ENCODE measurements at places on chromosomes 11 and 22.

DNA sequence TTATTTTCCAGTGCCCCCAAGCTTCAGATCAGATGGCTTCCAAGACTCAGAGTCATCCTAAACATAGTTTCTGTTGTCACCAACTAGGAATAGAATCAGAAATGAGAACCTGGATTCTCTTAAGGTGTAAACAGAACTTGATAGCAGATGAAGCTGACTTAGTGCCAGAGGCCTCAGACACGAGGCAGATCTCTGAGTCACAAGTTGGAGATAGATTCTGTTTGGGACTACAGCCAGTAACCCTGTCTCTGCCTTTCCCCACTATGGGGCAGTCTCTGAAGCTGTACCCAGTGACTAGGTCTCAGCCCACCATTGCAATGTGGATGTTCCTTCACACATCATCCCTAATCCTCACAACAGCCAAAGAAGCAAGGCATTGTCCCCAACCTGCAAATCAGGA is 25.4 kb downstream of the NEU3 start:
- no peak for DNase-seq

DNA sequence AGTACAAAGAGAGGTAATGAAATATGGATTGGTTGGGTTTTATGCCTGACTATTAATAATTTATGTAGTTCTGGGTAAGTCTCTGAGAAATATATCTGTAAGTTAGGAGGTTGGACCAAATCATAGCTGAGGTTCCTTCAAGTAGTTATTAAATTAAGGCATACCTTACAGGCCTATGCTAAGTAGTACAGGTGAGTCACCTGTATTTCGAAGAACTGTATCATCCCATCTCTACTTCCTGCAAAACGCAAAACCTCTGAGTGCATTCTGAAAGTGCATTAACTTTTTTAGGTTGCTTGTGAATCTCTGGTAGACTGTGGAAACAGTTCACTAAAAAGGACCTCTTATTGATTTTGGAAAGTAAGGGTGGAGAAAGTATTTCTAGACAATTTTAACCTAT is 37.1 kb downstream of the APOL5 start:
- no peak for DNase-seq

DNA sequence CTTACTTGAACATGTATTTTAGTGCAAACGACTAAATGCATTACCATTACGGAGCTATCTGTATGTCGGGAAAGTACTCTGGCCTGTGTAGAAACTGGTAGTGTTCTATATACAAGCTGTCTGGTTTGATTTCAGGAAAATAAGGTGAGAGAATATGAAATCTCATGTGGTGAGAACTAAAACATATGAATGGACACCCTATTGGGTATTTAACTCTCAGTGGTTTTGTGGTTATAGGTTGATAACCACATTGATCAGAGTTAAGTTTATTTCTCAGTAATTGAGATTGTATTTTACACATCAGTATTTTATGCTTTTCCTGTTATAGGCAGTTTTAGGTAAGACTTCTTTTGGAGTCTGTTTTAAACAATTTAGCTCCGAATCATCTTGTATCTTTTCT is 10.4 kb downstream of the ANO5 start:
- no peak for DNase-seq

GRCh38 chr11:78337554-78337924 is 80.1 kb downstream of the GAB2 start:
- no peak for DNase-seq

- DNase-seq = no peak
Measured at GRCh38 chr11:110094298-110095285, 1.4 kb downstream of the ZC3H12C start.

- DNase-seq = no peak
Measured at GRCh38 chr11:114167771-114168448, 108.4 kb downstream of the ZBTB16 start.

- no peak for DNase-seq
Measured at GRCh38 chr11:35810045-35810645, 133.7 kb upstream of the LDLRAD3 start.

DNA sequence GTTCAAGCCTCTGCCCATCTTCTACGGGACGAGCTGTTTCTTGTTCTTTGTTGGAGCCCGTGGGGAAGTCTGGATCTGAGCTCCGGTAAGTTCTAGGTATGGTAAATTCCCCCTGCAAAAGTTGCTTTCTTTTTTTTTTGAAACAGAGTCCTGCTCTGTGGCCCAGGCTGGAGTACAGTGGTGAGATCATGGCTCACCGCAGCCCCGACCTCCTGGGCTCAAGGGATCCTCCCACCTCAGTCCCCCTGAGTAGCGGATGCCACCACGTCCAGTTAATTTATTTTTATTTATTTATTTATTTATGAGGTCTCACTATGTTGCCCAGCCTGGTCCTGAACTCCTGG is 35.5 kb upstream of the MOB2 start:
- no peak for DNase-seq

DNA sequence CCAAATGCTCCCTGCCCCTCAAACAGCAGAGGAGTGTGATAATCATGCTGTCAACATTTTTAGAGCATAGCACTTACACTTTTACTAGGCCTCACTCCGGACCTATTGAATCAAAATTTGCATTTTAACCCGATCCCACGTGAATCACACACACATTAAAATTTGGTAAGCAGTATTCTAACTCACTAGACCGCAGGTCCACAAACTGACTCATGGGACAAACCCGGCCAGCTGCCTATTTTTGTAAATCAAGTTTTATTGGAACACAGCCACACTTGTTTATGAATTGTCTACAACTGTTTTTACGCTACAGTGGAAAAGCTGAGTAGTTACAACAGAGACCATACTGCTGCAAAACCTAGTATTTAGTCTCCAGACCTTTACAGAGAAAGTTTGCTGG is 43.3 kb downstream of the SNX19 start:
- no peak for DNase-seq

DNA sequence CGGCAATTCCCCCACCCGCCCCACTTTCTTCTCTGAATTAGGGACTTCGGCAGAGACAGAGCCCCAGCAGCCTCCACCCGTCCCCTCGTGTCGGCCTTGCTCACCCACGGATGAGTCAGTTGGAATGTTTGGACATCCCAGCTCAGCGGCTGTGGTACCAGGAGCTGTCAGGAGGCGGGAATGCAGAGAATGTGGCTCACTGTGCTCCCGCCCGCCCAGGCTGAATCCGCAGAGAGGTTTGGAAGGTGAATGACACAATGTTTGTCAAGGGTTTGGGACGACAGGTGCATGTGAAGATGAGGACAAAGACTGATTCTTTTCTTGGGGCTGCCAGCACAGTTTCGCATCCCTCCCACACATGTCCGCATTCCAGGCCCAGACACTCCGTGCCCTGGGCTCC is 39.6 kb downstream of the LIF start:
- no peak for DNase-seq

GRCh38 chr11:15897211-15897960 is 459.0 kb downstream of the SOX6 start:
- DNase-seq = no peak

DNA sequence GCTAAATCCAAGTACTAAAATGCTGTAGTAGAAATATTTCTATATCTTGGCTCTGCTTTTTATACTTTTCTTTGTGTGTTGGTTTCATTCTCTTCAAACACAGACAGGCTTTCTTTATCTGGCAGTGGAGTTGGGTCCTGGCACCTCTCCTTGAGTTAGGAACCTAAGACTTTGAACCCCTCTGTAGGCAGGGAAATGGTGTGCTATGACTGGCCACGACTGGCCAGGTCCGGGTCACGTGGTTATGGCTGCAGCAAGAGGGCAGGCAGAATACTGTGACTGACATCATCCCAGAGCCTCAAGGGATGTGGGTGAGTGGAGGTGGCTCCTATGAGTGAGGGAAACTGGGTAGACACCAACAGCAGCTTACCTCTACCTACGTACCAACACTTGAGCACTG is 42.0 kb downstream of the APIP start:
- no peak for DNase-seq

DNA sequence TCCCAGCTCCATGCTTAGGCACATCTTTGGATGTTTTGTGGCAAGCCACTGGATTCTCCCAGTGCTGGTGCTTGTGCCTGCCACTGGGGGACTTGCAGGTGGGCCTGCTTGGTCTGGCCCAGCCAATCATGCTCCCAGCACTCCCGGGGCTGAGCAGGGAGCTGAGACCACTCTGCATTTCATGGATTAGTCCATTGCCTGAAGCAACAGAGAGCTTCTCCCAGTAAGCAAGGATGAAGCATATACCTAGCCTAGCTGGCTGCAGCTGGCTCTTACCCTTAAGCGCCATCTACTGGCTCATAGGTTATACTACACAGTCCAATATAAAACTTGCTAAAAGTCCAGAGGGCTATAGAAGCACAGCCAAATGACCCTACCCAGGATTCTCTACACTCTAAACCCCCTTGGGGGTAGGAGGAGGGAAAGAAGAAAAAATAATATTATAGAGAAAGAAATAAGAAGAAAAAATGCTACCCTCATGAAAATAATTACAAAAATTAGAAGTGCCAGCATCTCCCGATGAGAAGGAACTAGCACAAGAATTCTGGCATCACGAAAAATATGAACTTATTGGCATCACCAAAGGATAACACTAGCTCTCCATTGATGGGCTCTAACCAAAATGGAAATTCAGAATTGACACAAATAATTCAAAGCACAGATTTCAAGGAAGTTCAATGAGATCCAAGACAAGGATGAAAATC is 275.3 kb downstream of the C11orf87 start:
- no peak for DNase-seq

DNA sequence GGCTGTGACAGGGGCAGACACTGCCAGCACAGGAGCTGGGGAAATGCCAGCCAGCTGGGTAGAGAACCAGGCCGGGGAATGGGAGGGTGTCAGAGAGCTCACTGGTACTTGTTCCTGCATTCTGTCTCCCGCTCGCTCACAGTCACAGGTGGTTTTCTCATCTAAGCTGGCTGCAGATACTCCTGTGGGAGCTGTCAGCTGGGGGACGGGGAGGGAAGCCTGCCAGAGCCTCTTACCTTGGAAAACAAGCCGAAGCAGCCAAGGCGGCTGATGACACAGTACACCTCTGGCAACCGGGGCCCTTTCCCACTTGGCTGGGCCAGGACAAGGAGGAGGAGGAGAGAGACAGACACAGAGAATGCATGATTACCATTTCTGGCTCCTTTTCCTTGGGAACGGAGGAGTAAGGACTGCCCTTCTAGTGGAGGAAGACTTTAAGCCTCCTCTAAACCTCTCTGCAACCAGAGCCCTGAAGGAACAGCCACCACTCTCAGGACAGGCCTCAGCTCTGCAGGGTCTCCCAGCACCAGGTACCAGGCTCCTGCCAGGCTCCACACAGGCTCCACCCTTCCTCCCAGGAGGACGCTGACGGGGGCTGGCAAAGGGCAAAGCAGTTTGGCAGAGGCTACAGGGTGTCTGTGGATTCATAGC is 25.1 kb downstream of the RPL27A start:
- DNase-seq = no peak

- DNase-seq = peak; percentile 11
Measured at GRCh38 chr11:14518820-14519219, 1.4 kb downstream of the PSMA1 start.

- DNase-seq = no peak
Measured at GRCh38 chr11:123976770-123977560, 616 bp downstream of the OR10S1 start.

GRCh38 chr11:36237391-36237790 is 51.8 kb downstream of the COMMD9 start:
- DNase-seq = no peak

- no peak for DNase-seq
Measured at GRCh38 chr11:111530091-111530490, 10.4 kb upstream of the LAYN start.

- no peak for DNase-seq
Measured at GRCh38 chr11:68216171-68216938, 3.3 kb upstream of the KMT5B start.

- DNase-seq = no peak
Measured at GRCh38 chr11:16047073-16047472, 309.3 kb downstream of the SOX6 start.

DNA sequence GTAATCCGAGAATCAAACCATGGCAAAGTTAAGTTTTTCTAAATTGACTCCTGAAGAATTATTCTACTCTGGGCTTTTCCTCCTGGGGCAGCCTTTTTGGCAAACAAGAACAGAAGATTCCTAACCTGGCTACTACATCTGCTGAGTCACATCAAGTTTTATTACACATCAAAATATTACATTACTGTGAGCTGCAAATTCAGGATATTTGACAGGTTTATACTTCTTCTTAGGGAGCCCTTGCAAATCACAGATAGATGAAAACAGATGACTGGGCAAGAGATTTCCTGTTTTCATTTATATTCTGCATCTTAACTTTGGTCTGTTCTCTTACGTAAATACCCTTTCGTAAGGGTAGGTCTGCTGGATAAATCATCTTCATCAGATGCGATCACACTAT is 23.6 kb downstream of the XRRA1 start:
- DNase-seq = no peak

GRCh38 chr11:100536979-100537378 is 150.1 kb upstream of the ARHGAP42 start:
- no peak for DNase-seq

DNA sequence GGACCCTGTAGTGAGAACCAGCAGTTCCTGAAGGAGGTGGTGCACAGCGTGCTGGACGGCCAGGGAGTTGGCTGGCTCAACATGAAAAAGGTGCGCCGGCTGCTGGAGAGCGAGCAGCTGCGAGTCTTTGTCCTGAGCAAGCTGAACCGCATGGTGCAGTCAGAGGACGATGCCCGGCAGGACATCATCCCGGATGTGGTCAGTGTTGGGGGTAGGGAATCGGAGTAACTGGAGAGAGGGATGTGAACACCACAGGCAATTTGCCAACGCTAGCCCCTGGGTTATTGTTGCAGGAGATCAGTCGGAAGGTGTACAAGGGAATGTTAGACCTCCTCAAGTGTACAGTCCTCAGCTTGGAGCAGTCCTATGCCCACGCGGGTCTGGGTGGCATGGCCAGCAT is 19.9 kb downstream of the MADD start:
- no peak for DNase-seq

- DNase-seq = no peak
Measured at GRCh38 chr22:43652845-43653244, 159.3 kb downstream of the EFCAB6 start.

- no peak for DNase-seq
Measured at GRCh38 chr11:119641983-119642745, 86.8 kb downstream of the NECTIN1 start.

GRCh38 chr22:39169797-39170466 is 17.5 kb upstream of the CBX7 start:
- no peak for DNase-seq

DNA sequence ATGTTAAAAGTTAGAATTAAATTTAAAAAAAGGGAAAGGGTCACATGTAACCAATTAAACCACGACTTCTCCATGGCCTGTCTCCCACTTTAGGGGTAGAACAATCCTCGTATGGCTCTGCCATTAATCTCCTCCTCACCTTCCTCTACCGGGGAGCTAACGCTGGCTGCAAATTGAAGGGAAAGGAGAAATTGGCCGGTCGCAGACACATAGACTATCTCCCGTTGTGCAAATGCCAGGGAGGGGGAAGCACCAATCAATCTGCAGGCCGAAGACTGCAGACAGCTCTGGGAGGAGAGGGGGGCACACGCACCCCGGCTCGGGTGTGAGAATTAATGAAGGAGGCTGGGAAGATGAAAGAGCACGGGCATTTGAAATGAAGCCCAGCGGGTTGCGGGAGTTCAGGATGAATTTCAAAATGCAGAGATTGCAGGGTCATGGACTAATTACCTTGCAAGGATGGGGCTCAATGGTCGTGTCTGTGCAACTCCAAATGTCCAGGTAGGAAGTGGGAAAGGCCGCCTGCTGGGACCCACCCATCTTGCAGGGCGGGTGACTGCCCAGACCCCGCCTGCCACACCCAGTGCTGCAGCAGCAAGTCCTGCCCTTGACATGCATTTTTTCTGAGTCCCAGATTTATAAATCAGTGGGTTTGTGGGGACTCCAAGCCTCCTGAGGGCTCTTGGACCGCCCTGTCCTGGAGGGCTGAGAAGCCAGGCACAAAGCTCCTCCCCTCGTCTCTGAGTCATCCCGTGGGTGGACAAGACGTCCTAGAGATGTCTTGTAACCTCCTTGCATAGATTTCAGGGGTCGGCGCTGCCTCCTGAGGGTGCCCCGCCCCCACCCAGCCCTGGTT is 534.2 kb downstream of the TBC1D22A start:
- no peak for DNase-seq
